ENCODE measurements at places on chromosomes 2 and 18.

DNA sequence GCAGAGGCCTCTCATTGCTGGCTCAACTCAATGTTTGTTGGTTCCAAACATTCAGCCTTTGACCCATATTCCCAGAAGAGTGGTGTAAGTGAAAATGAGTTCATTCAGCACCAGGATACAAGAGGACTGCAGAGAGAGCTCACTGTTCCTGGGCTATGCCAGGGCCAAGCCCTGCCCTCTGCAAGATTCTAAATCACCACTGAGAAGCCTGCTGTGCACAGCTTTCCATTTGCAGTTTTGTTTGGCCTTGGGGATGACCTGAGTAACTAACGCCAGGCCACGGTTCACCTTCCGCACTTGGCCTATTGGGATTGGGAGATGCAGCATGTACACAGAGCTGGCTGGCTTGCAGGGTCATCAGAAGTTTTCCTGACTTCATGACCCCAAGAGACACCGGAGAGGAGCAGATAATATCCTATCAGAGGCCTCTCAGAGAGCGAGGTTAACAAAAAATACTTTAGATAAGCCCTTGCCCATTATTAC is 12.6 kb downstream of the GKN1 start:
- DNase-seq: no peak

- DNase-seq: peak; percentile 53
Measured at GRCh38 chr2:43024515-43025011, 201.8 kb downstream of the ZFP36L2 start.

GRCh38 chr18:615773-616172 is 19.0 kb downstream of the CLUL1 start:
- no peak for DNase-seq

DNA sequence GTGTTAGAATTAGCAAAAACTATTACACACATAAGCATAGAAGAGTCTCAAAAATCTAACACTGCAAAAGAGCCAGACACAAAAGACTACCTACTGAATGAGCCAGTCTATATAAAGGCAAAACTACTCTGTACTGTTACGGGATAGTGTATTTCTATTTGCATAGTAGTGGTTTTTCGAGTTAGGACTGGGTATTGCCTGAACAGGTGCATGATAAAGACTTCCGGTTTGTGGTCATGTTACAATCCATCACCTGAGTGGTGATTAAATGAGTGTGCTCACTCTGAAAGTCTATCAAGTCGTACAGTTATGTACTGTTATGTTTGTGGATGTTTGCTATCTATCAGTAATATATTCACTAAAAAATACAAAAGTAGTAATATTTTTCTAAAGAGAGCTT is 523.3 kb upstream of the SYT4 start:
- no peak for DNase-seq

Measured in activated CD4-positive, alpha-beta T cell treated with anti-CD3 and anti-CD28 coated beads, Interleukin-2, amount 50 U/mL, for 48 hours (primary cell).